Stimulated activated CD8-positive, alpha-beta memory T cell treated with anti-CD3 and anti-CD28 coated beads, Interleukin-12 subunit alpha, Interleukin-12 subunit beta, amount 100 ng/mL, for 4 hours (primary cell): ENCODE measurements at places on chromosomes 7 and 10.
A peak's percentile ranks its signal among the peaks of the same experiment; 100 is the strongest.

- DNase-seq: no peak
Measured at GRCh38 chr7:150322114-150322832, 882 bp upstream of the LRRC61 start.

DNA sequence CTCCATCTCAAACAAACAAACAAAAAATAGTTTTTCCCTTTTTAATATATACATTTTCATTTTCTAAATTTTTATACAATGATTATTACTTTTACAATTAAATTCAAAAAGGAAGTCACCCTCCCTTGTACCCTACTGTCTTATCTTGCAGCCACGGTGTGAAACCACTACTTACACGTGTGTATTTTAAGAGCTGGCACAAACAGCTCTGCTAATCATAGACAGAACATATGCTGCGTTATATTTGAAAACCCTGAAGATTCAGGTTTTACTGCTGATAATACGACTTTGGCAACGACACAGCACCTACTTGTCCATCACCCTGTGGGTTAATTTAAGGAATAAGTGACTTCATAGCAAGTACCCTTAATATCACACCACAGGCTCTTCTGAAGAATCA is 991 bp downstream of the ANKRD61 start:
- no peak for DNase-seq

DNA sequence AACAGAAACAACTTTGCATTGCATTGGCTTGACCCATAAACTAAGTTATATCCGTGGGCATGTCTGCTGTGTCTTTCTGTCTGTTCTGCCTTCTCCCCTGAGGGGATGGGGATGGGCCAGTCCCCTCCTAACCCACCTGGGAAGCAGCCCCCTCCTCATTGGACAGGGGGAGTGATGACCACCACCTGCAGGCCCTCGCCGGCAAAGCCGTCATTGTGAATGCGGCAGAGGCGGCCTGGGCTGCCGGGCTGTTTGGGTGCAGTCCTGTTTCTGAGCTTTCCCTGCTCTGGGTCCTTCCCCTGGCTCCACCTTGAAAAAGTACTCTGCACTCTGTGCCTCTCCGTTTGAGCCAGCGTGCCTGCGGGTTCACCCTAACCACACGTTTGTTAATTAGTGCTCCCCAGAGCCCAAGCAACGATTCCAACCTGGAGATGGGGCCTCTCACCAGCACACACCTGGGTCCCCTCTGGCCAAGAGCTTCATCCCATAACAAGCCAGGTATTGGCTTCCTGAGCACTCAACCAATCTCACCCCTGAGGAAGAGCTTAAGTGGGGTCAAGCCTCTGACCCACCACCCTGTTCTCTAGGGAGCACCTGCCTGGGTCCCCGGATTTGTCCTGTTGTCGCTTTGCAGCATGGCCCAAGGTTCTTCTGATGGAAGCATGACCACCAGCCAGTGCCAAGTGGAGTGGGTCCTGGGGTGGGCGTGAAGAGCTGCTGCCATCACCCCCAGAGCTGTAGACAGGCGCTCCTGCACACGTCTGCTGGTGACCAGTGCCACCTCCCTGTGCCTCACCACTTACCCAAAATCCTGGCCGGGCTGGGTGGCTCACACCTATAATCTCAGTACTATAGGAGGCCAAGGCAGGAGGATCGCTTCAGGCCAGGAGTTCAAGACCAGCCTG is 39.4 kb upstream of the ZMIZ2 start:
- DNase-seq: no peak

GRCh38 chr10:63237396-63237795 is 104.3 kb downstream of the NRBF2 start:
- DNase-seq: no peak

DNA sequence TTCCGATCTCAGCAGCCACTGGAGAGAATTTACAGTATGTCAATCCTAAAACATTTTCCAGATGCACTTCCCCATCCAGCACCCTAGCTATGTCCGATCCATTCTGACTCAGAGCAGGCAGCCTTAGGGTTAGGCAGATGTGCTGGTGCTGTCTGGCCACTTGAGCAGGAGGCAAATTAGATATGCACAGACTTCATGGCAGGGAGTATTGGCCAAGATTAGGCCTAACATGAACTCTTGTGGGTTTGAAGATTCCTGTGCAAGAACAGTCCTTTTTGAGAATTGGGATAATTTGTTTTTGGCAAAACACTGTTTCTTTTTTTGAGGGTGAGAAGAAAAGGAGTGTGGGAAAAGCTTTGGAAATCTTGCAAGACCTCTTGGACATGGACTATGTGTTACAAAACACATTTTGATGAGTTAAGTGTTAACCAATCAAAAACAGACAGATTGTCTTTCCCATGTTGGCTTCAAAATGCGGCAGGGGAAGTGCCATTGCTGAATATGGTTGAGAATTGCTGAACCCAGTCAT is 218.6 kb upstream of the INHBA start:
- DNase-seq: no peak

DNA sequence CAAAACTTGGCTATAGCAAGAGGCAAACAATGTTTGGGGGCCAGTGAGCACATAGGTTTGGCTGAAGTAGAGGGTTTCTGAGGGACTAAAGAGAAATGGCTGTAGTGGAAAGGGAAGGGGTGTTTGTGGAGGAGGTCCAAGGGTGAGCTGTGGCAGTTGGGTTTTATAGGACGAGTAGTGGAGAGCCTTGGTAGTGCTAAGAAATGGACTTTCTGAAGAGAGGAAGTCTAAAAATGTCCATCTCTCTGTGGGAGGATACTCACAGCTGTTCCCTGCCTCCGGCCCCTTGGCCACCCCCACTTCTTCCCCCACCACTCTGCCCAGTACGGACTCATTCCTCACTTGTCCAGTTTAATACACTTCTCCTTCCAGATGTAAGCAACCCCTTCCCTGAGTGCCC is 64.3 kb downstream of the ZNF22 start:
- DNase-seq: no peak

DNA sequence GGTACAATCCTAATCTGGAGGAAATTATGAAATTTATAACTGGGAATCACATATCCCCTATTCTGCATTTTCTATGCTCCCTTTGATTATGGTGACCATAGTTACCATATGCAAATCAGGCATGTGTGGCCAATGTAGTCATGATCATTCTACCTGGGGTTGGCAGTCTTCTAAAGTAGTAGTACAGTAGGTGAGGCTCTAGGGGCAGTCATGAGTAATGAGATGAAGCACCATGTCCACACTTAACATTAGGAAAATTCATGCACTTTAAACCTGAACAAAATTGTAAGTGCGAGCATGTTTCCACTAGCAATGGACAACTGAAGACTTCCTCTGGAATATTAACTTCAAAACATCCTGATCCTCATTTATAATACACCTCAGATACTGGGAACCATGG is 545.9 kb downstream of the SUGCT start:
- DNase-seq: no peak

DNA sequence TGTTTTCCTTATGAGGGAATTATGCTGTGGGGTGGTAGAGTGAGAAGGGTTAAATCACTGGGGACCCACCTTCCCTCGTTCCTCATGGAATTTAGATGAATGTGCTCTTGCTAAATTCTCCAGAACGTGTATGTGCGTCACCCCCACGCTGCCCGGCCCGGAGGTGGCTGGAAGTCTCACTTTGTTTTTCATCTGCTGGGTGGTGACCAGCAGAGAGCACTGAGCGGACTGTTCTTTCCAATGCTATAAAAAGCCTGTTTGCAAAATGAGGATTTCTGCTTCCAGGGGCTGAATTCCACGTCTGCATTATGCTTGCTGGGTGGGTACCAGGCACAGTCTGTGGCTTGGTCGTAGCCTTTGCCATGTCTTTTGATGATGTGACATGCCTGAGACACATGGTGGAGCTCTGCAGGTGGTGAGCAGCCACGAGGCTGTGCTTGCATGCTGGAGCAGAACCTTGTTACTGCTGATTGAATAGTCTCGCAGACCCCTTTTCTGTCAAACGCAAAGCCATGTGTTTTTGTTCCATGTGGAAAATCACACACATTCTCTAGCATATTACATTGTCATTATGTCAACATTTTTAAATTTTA is 31.9 kb upstream of the INSYN2A start:
- DNase-seq: no peak

DNA sequence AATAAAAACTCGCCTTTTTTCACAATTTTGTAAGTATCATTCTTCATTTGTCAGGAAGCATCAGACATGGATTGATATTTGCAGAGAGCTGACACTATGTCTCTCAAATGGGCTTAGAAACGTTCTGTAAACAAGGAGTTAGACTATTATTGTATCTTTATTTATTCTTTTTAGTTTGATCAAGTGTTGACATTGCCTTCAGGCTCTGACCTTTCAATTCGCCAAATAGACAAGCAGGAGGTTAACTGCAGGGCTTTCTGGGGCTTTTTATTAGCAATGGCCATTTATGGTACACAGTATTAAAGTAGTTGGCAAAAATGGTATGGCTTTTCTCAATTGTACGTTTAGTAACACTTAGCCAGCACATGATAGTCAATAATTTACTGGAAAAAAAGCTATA is 221.7 kb downstream of the ZWINT start:
- DNase-seq: no peak

- DNase-seq: no peak
Measured at GRCh38 chr10:91682912-91683311, 50.0 kb upstream of the PPP1R3C start.

GRCh38 chr7:37173670-37174069 is 275.0 kb downstream of the ELMO1 start:
- no peak for DNase-seq

DNA sequence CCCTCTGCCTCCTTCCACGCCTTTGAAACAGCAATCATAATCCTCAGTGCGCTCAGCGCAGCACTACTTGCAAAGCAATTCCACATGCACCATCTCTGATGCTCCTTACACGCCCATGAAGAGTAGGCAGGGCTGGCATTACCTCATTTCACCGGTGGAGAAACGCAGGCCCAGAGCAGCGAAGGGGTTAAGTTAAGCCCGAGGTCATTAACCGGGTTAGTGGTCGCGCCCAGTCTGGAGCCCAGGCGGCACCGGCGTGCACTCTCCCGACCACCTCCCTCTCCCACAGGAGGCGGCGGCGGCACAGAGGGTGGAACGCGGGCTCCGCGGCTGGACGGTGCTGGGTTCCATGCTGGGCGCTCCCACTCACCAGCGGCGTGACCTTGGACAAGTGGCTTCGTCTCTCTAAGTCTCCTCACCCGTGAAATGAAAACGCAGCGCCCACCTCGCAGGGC is 515 bp downstream of the FASTK start:
- no peak for DNase-seq

GRCh38 chr10:44879531-44879899 is 31.6 kb upstream of the TMEM72 start:
- DNase-seq: no peak

GRCh38 chr7:159061209-159061608 is 83.5 kb downstream of the VIPR2 start:
- DNase-seq: no peak

GRCh38 chr7:107206706-107207105 is 37.9 kb downstream of the HBP1 start:
- no peak for DNase-seq

DNA sequence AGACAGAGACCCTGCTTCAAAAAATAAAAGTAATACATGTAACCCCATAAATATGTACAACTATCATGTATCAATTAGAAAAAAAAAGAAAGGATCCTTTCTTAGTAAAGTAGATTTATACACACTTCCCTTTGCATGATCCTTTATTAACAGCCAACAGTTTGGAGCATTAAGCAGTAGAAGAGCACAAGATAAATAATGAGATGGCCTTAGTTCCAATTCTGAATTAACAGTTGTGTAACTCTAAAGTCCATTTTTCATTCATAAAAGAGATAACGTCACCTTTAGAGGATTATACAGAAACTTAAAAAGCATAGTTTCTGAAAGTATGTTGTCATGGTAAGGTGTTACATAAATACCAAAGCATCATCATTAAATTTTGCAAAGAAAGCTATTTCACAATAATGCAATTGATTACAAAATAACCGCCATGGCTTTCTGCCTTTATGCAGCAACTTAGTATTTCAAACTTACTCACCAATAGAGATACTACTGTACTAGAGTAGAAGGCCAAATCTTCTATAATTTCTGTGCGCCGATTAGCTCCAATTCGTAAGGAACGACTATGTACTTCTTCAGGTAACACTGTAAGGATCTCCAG is 40.3 kb downstream of the TNPO3 start:
- no peak for DNase-seq

- no peak for DNase-seq
Measured at GRCh38 chr10:22301193-22301592, 15.0 kb upstream of the COMMD3 start.

DNA sequence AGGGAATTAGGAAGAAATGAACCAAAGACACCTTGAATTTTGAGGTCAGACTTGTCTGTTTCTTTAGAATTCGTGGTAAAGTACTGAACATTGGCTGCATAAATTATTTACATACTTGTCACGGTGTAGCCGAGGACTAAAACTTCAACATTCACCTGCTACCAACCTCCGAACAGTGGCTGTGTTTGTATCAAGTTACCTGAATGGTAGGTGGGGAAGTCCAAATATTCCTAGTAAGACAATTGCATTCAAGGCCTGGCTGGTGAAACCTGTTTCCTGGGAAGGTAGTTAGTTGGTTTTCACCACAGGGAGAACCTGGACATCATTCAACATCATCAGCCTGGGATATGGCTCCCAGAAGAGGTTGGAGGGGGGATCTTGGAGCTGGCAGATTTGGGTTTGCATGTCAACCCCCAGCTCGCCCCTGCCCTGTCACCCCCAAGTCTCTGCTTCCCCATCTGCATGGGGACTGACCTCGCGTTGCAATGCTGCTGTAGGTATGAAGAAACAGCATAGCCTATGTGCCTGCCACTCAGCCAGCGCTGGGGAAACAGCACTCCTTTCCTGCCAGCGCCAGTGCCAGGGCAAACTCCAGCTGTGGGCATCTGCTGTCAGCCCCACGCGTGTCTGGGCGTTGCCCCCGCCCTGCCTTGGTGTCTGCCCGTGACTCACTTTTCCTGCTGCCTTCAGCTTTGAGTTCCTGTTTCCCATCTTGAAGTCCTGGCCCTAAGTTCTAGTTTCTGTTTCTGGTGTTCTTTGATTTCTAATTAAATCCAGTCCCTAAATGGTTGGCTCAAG is 12.7 kb upstream of the LARP4B start:
- DNase-seq: peak; percentile 8

- DNase-seq: no peak
Measured at GRCh38 chr7:87359366-87359765, 13.9 kb downstream of the CROT start.
